Stimulated activated CD4-positive, alpha-beta T cell treated with anti-CD3 and anti-CD28 coated beads, TNF-alpha, amount 100 ng/mL, for 1 hour (primary cell): ENCODE measurements at places on chromosomes 12 and 14.
A peak's percentile ranks its signal among the peaks of the same experiment; 100 is the strongest.

- DNase-seq: no peak
Measured at GRCh38 chr14:62189698-62190097, 427.5 kb downstream of the SNAPC1 start.

- DNase-seq: no peak
Measured at GRCh38 chr14:31926652-31927347, 150.3 kb upstream of the ARHGAP5 start.

GRCh38 chr12:53352331-53353256, 16.4 kb upstream of the SP7 start:
- DNase-seq: peak; percentile 75

- no peak for DNase-seq
Measured at GRCh38 chr12:121578230-121579189, 2.3 kb downstream of the KDM2B start.

DNA sequence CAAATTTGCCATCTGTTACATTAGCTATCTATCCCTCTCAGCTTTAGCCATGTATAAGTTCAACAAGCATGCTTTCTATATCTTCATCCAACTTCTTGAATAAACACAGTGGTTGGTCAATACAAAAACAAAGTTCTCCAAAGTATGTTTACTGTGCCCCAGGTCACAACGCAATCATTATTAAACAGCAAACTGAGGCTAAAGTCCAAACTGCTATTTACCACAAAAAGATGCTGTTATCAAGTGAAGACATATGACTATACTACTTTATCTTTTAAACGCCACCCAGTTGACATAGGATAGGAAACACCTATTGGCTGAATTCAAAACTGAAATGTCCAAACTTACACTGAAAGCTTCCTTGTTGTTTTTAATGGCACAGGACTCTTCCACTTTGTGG, 11.7 kb downstream of the ZCCHC8 start:
- no peak for DNase-seq

DNA sequence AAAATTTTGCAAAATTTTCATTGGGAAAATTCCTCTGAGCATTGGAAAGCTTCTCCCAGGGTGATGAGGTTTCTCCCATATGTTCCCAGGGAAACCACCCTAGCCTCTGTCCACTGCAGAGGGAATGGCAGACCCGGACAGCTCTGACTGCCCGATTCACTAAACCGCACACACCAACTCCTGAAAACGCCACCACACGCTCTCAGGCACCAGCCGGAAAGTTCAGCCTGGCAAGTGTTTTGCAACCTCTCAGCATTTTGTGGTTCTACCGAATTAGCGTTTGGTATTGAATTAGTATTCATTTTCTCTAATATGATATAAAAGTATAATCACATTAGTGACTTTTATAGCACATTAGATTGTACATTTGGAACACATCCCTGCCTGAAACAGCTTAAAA, 213.4 kb downstream of the PHETA1 start:
- DNase-seq: no peak

- no peak for DNase-seq
Measured at GRCh38 chr14:25381498-25381897, 331.6 kb upstream of the STXBP6 start.

DNA sequence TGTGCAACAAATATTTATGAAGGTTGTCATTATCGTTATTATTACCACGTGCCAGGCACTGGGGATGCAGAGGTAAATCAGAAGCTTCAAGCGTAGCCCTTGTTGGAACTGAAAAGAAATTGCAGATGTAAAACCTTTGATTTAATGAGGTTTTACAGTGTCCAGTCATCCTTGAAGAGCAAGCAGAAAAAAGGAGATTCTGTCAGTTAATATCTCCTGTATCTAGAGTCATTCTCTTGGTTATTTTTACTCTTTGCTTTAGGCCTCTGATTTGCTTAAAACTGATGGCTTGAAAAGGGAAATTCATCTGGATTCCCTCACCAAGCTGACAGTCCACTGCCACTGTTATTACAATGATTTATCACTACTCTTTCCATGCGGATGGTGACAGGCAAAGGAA, 179.3 kb downstream of the GALC start:
- DNase-seq: no peak

DNA sequence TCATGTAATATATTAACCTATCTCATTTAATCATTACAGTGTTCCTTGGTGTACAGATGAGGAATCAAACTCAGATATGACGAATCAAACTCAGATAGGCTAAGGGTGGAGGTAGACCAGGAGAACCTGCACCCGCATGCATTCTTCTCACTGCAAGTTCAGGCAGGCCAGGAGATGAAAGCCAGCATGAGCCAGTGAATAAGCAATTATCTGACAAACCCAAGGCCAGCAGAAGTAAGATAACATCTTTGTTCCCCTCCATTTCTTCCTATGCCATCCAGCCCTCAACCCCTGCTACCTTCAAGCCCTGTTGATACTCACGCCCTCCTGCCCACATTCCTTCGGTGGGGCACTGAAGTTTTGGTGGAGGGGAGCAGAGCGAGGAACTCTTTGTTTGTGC, 152.2 kb downstream of the ETV6 start:
- no peak for DNase-seq

DNA sequence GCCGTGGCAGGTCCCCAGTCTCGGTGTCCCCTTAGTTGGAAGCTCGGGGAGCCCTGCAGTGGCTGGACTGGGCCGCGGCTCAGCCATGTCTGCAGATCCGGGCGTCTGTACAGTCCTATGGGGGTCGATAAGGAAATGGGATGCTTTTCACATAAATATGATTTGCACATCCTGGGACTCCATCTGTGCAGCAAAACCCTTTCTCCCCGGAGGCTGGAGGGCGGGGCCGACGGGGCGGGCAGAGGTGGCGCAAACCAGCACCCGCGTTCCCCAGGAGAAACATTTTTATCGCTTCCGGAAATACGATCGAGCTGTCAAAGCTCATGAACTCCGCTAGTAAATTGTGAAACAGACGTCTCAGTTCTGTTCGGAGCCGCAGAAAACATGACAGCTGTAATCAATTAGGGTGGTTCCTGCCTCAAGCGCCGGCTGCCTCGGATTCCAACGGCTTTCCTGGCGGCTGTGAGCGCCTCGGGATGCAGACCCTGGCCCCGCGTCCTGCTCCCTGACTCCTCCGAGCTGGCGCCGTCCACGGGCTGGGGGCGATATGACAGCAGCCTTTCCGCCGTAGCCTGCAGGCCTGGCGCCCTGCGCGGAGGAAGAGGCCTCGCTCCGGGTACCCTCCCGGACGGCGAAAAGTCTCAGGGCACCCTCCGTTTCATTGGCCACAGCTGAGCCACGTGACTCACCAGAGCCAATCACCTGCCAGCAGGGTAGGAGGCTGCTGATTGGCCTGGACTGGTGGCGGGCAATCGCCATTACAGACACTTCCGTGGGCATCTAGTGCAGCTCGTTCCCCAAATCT, 23.0 kb downstream of the DIO3 start:
- DNase-seq: no peak
